ENCODE measurements at places on chromosomes 5 and 9.

DNA sequence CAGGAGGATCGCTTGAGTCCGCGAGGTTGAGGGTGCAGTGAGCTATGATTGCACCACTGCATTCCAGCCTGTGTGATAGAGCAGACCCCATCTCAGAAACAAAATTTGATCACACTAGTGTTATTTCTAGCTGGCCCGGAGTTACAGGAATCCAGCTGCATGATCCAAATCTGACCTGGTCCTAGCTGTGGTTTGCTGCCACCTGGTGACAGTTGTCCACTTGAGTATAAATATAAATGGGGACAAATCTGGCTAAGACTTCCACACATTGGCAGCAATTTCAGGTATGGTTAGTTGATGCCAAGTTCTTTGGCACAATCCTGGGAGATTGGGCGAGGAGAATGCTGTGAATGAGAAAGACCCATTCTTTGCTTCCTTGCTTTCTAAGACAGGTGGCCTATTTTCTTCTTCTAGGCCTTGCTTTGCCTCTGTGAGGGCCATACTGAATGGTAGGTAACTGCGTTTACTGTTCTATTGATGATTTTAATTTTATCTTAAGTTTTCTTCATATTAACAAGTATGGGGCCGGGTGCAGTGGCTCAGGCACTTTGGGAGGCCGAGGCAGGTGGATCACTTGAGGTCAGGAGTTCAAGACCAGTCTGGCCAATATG, 35.4 kb downstream of the UBE2R2 start:
- DNase-seq: peak; percentile 78

GRCh38 chr5:146130440-146131045, 25.2 kb upstream of the PLAC8L1 start:
- no peak for DNase-seq

- DNase-seq: no peak
These were observed 28.2 kb downstream of the TCERG1 start for GRCh38 chr5:146475190-146475780.

DNA sequence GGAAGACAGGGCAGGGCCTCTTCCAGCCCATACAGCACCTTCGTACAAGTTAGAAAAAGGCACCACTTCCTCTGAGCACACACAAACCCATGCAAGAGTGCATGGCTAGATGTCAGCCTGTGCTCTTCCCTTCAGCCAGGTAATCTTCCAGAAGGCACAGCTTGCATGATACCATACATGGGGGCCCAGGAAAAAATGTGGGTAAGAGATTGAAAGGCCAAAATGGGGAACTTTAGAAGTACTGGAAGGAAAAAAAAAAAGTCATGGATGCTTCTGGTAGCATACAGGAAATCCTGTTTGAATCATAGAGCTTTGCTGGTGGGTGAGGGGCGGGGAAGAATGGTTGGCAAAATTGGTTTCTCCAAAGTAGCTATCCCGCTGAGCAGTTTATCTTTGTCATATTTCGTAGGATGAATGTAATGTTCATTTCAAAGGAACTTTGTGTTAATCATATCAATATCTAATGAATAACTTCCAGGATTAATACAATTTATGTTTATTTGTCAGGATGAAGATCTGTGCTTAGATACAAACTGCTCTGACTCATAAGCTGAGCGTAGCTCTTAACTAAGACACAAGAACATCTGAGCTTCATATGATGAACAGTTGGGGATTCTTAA, 78.2 kb upstream of the MAP3K1 start:
- DNase-seq: no peak

DNA sequence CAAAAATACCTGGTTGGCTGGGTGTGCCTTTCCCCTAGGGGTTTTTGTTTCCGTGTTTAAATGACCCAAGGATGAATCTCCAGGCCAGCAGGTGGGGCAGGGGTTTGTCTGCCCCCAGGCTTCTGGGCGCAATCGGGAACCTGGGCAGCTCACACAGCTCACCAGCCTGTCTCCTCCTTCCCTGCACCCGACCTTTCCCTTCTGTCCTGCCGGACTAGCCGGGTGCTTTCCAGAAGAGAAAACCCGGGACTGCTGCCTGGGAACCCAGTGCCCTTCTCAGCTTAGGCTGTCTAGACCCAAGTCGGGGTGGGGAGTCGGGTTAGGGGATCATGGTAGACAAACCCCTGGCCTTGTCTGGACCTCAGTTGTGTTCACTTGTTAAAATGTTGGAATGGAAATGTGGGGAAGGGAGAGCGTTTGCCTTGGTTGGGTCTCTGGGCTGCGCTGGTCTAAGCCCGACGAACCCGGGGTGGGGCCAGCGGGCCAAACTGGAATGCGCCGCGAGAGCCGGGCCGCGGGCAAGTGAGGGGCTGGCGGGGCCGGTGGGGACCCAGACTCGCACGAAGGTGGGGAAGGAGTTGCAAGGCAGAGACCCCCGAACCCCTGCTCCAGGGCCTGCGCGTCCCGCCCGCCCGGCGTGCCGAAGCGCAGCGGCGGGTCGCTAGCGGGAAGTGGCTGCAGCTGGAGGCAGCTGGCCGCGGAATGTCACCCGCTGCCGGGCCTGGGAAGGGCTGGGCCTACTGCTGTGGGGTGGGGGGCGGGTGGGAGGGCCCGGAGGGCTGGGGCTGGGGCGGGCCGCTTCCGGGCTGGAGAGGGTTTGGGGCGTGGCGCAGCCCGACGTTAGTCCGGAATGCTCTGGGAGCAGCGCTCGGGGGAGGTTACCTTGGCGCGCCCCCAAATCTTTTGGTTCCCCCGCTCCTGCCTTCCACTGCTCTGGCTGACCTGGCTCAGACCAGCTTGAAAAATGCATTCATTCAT, 84.6 kb downstream of the DAB2IP start:
- peak; percentile 87 for DNase-seq

DNA sequence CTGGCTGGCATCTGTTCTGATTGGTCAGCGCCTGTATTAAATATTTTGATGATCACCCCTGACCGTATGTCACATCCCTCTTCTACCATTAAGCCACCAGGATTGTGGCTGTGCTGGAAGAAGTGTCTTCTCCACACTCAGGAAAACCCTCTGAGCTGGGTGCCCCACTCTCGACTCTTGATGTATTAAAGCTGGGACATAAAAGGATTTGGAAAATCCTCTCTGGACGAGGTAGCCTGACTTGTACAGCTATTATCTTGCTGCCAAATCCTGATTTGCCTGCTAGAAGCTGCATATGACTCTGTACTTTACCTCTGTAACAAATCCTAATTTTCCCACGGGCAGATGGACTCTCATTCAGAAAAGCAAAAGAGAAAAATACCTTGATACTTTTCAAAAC, 161.0 kb downstream of the SLC28A3 start:
- no peak for DNase-seq

DNA sequence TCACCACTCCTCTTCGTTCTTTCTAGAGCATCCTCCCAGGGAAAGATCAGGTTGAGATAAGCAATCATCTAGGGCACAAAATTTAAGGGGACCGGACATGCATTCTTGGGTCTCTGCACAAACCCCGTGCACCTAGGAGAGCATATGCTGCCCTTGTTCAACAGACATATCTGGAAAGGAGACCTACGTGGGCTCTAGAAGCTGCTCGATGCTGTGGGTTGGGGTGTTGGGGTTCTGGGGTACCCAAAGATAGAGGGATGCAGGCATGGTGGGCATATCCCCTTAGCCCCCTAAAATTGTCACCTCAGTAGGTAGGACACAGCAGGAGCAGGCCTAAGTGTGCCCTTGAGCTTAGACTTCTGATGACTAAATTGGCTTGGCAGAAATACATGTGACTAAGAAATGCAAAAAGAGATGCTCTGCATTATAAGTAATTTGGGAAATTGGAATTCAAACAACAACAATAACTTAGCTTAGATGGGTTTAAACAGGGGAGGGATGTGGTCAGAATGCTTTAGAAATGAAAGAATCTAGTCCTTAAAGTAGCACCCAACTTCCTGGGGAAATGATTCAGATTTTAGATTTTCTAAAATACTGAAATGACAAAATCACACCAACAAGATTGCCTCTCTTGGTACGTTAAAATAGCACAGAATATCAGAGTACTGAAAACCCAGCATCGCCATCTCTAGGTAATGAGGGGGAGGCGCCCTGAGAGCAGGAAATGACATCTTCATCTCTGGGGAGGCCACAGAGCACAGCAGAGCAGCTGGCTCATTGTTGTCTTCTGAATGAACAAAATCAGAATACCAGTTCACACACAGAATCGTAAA, 172.3 kb downstream of the GNA14 start:
- DNase-seq: no peak

DNA sequence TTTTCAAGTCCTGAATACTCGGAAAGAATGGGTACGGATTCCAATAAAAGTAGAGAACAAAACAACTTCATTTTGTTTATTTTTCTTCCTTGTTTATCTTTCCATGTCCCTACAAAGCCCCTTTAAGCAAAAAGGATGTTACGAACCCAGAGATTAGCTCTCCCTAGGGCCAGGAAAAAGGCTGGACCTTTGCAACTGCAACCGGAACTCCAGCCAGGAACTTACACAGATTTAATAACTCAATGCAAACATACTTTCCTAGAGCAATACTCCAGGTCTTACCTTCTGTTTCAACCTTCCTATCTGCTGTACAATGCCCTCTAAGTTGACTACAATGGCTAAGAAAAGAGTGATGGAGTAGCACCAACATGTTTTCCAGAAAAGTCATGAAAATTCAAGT, 7.0 kb downstream of the DENND1A start:
- no peak for DNase-seq

DNA sequence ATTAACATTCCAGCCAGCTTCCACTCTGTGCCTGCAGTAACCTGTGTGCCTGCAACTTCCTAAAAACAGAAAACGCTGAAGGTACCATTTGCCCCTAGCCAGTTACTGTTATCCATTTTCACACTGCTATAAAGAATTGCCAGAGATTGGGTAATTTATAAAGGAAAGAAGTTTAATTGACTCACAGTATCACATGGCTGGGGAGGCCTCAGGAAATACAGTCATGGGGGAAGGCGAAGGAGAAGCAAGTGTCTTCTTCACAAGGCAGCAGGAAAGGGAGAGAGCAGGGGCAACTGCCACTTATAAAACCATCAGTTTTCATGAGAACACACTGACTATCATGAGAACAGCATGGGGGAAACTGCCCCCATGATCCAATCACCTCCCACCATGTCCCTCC, 31.2 kb downstream of the PTCD2 start:
- no peak for DNase-seq

Data from Right ventricle myocardium inferior (tissue), 1 donor.